Activated T-helper 1 cell treated with anti-CD3 and anti-CD28 coated beads, Interleukin-2, amount 50 U/mL, for 16 hours (primary cell): ENCODE measurements at places on chromosomes 7 and 10.

GRCh38 chr10:74419958-74420375 lies 268.9 kb downstream of the ADK start:
- no peak for DNase-seq

DNA sequence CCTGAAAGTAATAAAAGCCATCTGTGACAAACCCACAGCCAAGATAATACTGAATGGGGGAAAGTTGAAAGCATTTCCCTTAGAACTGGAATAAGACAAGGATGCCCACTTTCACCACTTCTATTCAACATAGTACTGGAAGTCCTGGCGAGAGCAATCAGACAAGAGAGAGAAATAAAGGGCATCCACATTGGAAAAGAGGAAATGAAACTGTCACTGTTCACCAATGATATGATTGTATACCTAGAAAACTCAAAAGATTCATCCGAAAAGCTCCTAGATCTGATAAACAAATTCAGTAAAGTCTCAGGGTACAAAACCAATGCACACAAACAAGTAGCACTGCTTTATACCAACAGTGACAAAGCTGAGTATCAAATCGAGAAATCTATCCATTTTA lies 581.7 kb upstream of the TEX47 start:
- DNase-seq = no peak

- no peak for DNase-seq
Measured at GRCh38 chr7:83441-83840, 108.9 kb upstream of the FAM20C start.

DNA sequence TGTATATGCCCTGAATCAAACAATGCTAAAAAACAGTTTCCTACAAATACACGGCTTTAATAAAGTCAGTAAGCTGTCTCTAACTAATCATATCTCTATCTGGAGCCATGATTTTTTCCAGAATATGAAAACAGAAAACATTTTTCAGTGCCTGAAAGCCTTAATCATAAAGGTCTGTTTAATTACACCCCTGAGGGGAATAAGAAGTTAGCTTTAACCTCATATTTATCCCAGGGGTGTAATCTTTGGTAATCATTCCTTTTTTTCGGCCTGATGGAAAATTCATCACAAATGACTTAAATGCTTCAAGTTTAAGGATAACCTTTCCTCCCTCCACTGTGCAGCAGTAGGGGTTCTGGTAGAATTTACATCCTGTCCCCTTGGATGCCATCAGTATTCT lies 124.2 kb downstream of the ATE1 start:
- no peak for DNase-seq

DNA sequence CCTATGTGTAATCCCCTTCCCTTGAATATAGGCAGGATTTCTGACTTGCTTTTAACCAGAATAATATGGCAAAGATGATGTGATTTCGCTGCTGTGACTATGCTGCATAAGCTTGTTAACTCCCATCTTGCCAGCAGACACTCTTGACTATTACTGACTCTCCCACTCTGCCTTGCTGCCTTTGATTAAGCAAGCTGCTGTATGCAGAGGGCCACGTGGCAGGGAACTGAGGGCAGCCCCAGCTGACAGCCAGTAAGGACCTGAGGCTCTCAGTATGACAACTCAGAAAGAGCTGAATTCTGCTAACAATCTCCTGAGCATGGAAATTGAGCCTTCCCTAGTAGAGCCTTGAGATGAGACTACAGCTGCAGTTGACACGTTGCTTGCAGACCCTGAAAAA lies 279.4 kb upstream of the CACNA2D1 start:
- no peak for DNase-seq
